Stimulated activated CD8-positive, alpha-beta memory T cell treated with anti-CD3 and anti-CD28 coated beads, Interleukin-15, amount 100 ng/mL, for 4 hours (primary cell): ENCODE measurements at places on chromosomes 1 and 21.

DNA sequence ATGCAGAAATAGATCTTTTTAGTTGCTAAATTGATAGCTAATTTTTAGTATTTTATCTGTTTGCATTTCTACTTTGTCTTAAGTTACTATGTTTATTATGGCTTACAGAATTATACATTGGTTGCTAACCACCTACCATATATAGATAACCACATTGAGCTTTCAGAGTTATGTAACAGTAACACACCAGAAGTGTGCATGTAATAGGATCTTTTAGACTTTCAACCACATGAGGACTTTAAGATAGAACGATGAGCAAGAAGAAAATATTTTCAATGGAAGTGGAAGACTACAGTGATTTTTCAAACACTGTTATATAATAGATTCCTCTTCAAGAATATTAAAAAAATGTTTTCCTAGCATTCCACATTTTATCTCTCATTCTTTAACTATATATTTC, 28.8 kb downstream of the TOR1AIP1 start:
- DNase-seq = no peak

DNA sequence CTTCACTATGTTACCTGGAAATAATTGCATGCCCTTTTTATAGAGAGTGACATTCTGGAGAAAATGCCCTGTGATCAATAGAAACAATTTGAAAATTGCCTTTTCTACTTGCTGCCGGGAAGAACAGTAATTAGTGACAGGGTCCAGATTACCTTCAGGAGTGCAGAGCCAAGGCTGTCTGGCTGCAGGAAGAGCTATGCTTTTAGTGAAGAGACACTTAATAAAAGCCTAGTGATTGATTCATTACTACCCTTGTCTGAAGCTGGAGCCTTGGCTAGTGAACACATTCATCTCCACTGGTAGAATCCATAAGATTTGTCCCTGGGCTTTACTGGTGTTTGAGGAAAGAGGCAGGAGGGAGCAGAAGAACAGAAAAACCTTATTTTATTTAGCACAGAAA, 12.9 kb upstream of the DNASE2B start:
- no peak for DNase-seq

- DNase-seq = no peak
These were observed 66.8 kb downstream of the PHACTR4 start for GRCh38 chr1:28436211-28436769.

GRCh38 chr1:205809942-205810345, 3.1 kb downstream of the SLC41A1 start:
- no peak for DNase-seq

DNA sequence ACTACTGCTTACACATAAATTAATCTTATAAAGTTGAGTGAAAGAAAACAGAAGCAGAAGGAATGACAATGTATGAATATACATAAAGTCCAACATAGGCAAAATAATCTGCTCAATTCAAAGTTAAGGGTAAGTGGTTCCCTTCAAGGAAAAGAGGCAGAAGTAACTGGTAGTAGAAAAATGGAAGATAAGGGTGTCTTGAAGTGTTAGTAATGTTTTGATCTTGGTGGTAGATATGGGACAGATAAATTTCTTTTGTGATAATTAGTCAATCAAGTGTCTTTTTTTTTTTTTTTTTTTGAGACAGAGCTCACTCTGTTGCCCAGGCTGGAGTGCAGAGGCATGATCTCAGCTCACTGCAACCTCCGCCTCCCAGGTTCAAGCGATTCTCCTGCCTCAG, 12.7 kb downstream of the USP48 start:
- no peak for DNase-seq

GRCh38 chr1:202807926-202808757, at the start of gene KDM5B:
KDM5B (minus strand) TSS chr1:202808421; CDS start chr1:202808305, 116 bp downstream.
- peak; percentile 51 for DNase-seq

DNA sequence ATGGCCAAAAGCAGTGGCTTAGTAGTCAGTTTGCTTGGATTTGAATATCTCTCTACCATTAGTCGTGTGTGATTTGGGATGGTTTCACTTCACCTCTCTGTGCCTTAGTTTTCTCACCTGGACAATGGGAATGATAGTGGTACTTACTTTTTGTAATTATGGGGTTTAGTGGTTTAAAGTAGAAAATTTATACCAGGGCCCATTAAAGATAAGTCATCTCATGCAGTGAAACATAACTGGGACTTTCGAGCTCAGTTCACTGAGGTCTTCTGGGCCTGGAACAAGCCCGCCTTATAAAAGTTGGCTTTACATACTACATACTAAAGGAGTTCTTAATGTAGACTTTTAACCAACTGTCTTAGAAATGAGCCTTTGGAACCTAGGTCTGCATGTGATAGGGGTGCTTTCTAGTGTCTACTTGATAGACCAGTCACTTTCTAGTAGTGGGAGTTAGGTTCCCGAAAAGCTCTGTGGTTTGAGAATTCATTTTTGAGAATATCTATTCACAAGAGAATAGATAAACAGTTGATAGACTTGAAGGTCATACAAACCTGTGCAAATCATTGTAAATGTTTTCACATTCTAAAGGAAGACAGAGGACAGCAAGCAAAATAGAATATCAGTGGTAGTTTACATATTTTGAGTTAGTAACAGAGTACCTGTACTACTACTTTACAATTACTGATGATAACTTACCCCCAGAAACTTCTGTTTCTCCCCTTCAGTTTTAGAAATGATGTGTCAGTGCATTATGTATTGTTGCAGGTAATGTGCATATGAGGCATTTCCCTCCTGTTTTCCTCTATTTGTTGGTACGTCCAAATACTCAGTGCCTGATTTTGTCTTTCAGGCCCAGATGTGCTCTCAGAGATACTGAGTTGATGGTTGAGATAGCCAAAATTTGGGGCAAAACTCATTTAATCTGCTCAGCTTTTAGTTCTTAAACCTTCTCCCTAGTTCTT, 48.0 kb downstream of the DYRK1A start:
- no peak for DNase-seq

DNA sequence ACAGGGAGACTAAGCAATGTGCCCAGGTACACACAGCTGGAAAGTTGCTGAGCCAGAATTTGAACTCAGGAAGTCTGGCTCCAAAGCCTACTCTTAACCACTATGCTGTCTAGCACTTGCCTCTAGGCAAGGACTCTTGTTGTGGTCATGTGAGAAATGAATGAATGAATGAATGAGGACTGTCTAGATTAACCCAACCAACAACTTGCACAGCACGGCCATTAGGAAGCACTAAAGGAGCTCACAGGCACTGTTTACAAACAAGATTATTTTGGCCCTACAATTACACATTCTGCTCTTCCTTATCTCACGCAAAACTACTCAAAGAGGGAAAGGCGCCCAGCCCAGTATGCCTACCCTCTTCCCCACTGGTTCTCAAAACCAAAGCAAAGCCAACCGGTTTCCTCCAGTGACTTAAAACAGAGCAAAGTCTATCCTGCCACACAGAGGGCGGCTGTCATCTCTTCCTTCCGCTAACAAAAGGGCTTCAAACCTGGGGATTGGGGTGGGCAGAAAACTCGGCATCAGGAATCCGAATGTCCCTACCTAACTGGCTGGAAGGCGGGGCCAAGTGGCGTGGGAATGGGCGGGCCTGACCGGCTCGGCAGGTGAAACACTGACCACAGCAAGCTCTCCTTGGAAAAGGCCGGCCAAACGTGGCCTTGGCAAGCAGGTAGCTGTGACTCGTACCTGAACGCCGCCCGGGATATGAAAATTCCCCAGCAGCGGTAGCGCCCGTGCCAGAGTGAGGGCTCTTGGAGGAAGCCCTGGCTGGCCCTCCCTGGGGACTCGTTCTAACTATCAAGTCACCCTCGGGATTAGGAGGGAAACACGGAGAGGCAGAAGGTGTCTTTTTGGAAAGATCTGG, 948 bp downstream of the STK40 start:
- DNase-seq = no peak

DNA sequence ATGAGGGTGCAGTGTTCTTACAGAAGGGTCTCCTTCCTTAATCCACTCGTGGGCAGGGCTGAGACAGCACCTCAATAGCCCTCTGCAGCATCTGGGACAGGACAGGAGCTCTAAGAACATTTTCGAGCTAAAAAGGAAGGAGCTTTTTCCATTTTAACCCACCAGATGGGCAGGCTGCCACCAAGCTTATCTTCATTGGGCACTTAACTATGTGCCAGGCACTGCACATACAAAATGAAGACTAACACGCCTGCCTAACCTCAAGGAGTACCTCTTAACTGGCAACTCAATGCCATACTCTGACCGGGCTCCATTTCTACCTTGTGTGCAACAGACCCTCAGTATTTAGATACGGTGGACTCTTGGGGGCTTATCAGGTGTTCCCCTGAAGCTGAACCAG, 48.2 kb downstream of the SSBP3 start:
- no peak for DNase-seq

GRCh38 chr1:41666981-41667631, 182.6 kb upstream of the EDN2 start:
- peak; percentile 53 for DNase-seq

- DNase-seq = no peak
These were observed 194.9 kb downstream of the HIVEP3 start for GRCh38 chr1:41723786-41724185.

GRCh38 chr21:21238629-21239400, 240.6 kb downstream of the NCAM2 start:
- no peak for DNase-seq

DNA sequence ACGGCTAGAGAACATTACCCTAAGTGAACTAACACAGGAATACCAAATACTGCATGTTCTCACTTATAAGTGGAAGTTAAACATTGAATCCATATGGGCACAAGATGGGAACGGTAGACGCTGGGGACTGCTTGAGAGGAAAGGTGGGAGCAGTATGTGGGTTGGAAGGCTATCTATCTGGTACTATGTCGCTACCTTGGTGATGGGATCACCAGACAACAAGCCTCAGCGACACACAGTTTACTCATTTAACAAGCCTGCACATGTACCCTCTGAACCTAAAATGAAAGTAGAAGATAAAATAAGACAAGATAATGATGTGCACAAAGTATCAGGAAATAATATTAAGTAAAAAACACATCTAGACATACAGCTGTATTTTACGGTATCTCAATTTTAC, 819 bp downstream of the PYHIN1 start:
- DNase-seq = no peak

GRCh38 chr1:18932387-18932786, 24.1 kb downstream of the IFFO2 start:
- DNase-seq = no peak

DNA sequence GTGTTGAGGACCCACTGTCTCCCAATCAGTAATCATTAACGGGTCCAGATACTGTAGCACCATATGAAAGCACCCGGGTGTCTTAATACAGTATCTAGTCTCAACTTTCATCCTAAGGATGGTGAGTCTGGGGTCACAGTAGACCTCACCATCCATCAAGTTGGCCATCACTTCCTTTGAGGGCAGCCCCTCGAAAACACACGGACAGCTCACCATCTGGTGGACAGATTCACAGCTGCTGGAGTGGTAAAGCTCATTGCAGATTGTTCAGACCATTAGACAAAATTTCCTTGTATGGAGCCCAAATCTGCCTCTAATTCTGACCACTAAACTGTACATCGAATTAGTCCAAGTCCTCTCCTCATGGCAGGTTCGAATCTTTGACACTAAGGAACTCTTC, 123.1 kb downstream of the PGBD5 start:
- no peak for DNase-seq

DNA sequence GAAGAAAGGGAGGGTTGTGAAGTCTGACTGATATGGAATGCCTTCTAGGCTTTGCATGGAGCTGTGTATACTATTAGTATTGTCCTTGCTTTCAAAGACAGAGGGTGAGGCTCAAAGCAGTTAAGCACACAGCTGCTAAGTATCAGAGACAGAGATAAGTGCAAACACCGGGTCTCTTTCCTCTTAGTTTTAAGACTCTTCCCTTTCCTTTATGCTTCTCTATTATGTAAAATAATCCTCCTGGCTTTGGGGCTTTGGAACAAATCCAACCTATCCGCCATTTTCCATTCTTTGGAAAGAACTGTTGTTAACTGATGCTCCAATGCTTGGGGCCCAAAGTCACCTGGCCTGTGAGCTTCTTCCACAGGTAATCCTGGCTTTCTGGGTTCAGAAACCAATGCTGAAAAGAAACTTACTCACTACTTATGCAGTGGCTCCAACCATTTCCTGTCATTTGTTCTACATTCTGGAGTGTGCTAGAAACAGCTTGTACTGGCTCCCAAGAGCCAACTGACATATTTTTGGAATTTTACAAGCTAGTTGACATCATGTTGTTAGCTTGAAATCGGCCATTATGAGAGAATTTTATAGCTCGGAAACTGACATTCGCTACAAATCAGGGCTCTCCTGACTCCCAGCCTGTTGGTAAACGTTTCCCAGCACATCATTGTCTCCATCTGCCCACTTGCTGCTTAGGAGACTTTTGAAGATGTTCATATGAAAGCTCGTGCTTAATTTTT, 67.5 kb downstream of the DNTTIP2 start:
- no peak for DNase-seq

GRCh38 chr1:11641776-11642305, 12.4 kb downstream of the FBXO2 start:
- DNase-seq = no peak

GRCh38 chr1:10781137-10781536, 15.3 kb downstream of the CASZ1 start:
- DNase-seq = no peak

- no peak for DNase-seq
These were observed 154.4 kb downstream of the OMA1 start for GRCh38 chr1:58392083-58392482.

GRCh38 chr1:109632671-109633346, 13.2 kb downstream of the AMPD2 start:
- no peak for DNase-seq

DNA sequence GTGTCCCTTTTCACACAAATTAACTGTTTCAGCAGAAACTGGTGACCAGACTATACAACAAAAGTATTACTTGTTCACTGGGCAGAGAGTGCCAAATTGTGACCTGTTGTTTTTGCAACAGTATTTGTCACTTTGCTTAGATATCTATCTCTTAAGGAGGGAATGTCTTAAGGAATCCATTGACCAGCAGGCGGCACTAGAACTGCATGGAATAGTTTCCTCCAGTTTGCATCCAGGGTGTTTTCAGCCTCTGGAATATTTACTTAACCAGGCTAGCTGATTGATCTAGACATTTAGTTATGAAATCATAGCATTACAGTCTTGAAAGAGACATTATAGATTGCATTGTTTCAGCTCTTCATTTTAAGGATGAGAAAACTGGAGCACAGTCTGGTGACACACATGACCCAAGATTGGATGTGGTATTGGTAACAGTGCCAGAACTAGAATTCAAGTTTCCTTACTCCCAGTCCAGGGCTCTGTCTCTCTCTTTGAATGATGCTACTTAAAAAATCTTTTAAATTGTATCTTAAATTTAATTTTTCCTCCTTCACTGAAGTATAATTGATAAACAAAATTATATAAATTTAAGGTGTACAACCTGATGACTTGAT, 16.9 kb downstream of the RPTN start:
- DNase-seq = no peak

DNA sequence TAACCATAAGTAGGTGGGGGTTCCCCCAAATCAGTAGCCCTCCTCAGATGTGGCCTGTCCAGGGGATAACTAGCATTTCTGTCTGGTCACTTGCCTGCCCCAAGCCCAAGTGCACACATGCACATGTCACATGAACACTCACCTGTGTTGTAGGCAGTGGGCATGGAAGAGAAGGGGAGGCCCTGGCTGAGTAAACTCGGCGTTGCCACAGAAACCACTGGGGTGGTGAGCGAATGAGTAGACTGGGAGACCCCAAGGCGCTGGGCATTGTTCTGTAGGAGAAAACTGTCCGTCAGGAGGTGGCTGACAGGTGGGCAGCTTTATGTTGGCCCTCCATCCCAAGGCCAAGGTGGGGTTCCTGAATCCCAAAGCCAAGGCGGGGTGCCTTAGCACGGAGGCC, 25.6 kb downstream of the MEF2D start:
- no peak for DNase-seq
